Endothelial cell (in vitro differentiated cells): ENCODE measurements at places on chromosomes 7 and 10. TPM values are rescaled to one million over a fixed set of nuclear protein-coding genes. Genes with fewer than 3 reads are reported as not detected.

WNT2 gene
- total RNA-seq: 0.41 TPM

CACNA2D1 gene
- 20.7 TPM for total RNA-seq

CCL26 gene
- total RNA-seq: 0.59 TPM

MYH16 gene
- total RNA-seq: not detected

KLLN gene
- total RNA-seq: 0.74 TPM

CTAGE4 gene
- 3.3 TPM for total RNA-seq

C10orf67 gene
- total RNA-seq: not detected

ZP3 gene
- 105 TPM for total RNA-seq

ZNF32 gene
- total RNA-seq: 25.7 TPM

TEX36 gene
- not detected for total RNA-seq

ZC3HAV1 gene
- total RNA-seq: 50.7 TPM

GLI3 gene
- total RNA-seq: 24.9 TPM

TAS2R5 gene
- 1.9 TPM for total RNA-seq

SP4 gene
- total RNA-seq: 9.3 TPM

MAPK8 gene
- total RNA-seq: 53.7 TPM

ANAPC16 gene
- 56.7 TPM for total RNA-seq

UBN2 gene
- total RNA-seq: 22.2 TPM

PDE1C gene
- 2.9 TPM for total RNA-seq

OR2A7 gene
- total RNA-seq: 2.6 TPM

PRKAG2 gene
- total RNA-seq: 16.0 TPM

FBH1 gene
- total RNA-seq: 95.2 TPM

TDRD1 gene
- 0.18 TPM for total RNA-seq

OPN1SW gene
- total RNA-seq: not detected

INPP5F gene
- 45.7 TPM for total RNA-seq

CHAT gene
- 0.23 TPM for total RNA-seq

CRYGN gene
- total RNA-seq: not detected

GOLGA7B gene
- total RNA-seq: 2.5 TPM

IL6 gene
- not detected for total RNA-seq

NRAP gene
- not detected for total RNA-seq

CFAP43 gene
- 0.56 TPM for total RNA-seq

HKDC1 gene
- 0.31 TPM for total RNA-seq

KDM7A gene
- total RNA-seq: 14.8 TPM

TRIM50 gene
- total RNA-seq: 0.54 TPM

MRLN gene
- not detected for total RNA-seq

TMEM196 gene
- not detected for total RNA-seq

NPSR1 gene
- total RNA-seq: not detected

TLL2 gene
- total RNA-seq: 0.41 TPM

NKX1-2 gene
- 0.77 TPM for total RNA-seq

ADAM22 gene
- total RNA-seq: 14.6 TPM

HMX2 gene
- not detected for total RNA-seq

ANXA7 gene
- total RNA-seq: 92.6 TPM

TECPR1 gene
- 129 TPM for total RNA-seq

RBM33 gene
- total RNA-seq: 65.3 TPM

LRIT1 gene
- total RNA-seq: not detected

TLX1 gene
- 31.0 TPM for total RNA-seq
